ENCODE measurements at places on chromosomes 5 and 9.

GRCh38 chr9:112361601-112362000, 18.3 kb upstream of the HSDL2 start:
- peak; percentile 61 for ATAC-seq

DNA sequence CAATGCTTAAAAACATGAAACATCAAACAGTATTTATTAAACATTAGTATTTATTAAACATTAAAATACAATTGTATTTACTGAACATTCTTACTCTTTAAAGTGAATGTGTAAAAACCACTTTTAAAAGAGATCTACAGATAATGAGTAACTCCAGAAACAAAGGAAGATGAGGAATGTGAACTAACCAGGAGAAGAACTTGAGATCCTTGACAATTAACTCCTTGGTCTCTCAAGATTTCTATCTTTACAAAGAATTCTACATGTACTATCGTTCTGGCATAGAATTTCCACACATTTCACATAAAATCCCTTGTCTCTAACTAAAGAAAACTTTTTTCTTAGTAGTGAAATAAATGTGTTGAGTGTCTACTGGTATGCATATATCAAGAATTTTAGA, 28.7 kb upstream of the IFNE start:
- no peak for ATAC-seq

DNA sequence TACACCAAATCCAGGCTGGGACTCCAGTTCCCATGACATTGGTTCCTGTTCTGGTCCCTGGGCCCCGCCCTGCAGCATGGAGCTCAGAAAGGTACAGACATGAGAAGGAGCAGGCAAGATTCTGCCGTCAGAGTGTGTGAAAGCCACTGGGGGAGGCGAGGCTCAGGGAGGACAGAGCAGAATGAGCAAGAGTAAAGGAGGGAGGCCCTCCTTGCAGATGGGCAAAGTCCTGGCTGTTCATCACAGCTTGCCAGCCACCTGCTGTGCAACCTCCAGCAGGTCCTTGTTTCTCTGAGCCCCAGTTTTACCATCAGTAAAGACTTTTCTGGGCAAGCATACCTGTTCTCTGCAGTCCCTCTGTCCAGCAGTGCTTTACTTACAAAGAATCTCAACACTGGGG, 73.3 kb downstream of the HRH2 start:
- ATAC-seq = no peak

- ATAC-seq = no peak
These were observed 66.0 kb downstream of the HMCN2 start for GRCh38 chr9:130331573-130331972.

GRCh38 chr5:36576721-36577120, 29.7 kb upstream of the SLC1A3 start:
- no peak for ATAC-seq

DNA sequence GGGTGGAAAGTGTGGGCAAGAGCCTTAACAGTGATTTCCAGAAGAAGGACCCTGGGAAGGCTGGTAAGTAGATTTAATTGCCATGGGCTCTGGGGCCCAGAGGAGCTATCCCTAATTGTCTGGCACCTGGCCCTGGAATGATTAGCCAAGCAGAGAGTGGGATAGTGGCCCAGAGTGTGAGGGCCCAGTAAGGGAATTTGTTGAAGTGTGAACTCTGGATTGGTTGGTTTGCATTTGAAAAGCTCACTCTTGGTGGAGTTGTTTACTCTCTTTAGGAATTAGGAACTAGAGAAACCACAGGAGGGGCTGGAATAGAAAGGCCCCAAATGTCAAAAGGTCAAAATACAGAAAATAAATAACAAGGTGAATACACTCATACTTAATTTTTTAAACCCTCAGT, 207.1 kb downstream of the GABRG2 start:
- ATAC-seq = no peak

- no peak for ATAC-seq
These were observed 148.3 kb downstream of the SPOCK1 start for GRCh38 chr5:137350791-137351190.

GRCh38 chr5:75286211-75286773, 49.6 kb upstream of the ANKRD31 start:
- no peak for ATAC-seq

GRCh38 chr9:95533996-95534680, 17.4 kb upstream of the PTCH1 start:
- no peak for ATAC-seq

- ATAC-seq = no peak
These were observed 455.4 kb downstream of the CAAP1 start for GRCh38 chr9:26437056-26437711.

DNA sequence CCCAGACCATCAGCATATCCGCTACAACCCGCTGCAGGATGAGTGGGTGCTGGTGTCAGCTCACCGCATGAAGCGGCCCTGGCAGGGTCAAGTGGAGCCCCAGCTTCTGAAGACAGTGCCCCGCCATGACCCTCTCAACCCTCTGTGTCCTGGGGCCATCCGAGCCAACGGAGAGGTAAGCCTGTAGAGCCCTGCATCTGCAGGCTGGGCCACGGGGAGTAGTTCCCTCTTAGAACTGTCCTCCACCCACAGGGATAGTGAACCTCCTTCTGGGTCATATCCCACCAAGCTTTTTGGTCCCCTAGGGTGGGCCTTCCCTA, 569 bp downstream of the GALT start:
- peak; percentile 22 for ATAC-seq

GRCh38 chr9:75451505-75451904, 363.2 kb downstream of the OSTF1 start:
- no peak for ATAC-seq

DNA sequence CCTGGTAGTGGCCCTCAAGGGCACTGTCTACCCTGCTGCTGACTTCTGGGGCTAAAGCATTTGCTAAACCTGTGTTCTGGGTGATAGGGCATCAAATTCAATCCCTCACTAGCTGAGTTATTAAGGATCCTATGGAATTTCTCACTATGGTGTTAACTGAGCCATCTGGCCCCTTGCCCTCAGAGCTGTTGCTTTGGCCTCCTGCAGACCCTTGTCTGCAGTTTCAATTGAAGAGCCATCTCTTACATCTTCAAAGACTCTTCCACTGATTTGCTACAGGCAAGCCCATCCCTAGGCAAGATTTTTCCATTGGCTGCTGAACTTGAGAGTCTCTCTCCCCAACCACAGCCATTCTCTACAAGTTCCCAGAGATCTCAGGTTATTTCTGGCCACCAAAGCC, 418.2 kb downstream of the ZNF608 start:
- ATAC-seq = no peak

GRCh38 chr5:39218482-39219402, 621 bp downstream of the FYB1 start:
- ATAC-seq = no peak

DNA sequence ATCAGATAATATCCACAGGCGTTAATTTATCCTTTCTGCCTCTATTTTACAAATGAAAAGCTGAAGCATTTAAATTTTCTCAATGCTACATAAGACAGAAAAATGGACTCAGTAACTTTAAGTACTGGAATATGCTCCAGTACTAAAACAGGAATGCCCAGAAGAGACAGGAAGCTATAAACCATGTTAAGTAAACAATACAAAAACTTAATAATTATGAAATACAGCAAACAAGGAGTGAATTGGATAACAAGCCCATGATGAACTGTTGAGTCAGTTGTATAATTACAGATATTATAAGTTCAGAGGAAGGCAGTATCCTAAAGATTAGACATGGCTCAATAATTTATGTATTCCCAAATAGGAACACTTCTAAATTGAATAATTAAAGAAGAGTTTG, 148.5 kb downstream of the CHSY3 start:
- no peak for ATAC-seq

GRCh38 chr5:52964138-52964537, 25.0 kb upstream of the ITGA2 start:
- no peak for ATAC-seq

GRCh38 chr9:18216376-18216775, 257.6 kb upstream of the ADAMTSL1 start:
- no peak for ATAC-seq

DNA sequence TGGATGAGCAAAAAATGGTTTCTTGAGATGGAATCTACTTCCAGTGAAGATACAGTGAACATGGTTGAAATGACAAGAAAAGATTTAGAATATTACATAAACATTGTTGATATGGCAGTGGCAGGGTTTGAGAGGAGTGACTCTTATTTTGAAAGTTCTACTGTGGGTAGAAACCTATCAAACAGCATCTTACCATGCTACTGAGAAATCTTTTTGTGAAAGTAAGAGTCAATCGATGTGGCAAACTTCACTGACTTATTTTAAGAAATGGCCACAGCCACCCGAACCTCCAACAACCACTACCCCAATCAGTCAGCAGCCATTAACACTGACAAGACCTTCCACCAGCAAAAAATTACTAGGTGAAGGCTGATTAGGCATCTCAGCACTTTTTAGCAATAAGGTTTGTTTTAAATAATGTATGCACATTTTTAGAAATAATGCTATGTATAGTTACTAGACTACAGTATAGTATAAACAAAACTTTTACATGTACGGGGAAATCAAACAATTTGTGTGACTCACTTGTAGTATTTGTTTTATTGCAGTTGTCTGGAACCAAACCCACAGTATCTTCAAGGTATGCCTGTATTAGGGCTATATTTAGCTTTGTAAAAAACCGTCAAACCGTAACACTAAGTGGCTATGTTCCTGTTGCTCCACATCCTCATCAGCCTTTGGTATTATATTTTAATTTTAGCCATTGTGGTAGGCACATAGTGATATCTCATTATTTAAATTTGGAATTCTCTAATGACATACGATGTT, 30.6 kb upstream of the ADAMTS6 start:
- peak; percentile 76 for ATAC-seq

DNA sequence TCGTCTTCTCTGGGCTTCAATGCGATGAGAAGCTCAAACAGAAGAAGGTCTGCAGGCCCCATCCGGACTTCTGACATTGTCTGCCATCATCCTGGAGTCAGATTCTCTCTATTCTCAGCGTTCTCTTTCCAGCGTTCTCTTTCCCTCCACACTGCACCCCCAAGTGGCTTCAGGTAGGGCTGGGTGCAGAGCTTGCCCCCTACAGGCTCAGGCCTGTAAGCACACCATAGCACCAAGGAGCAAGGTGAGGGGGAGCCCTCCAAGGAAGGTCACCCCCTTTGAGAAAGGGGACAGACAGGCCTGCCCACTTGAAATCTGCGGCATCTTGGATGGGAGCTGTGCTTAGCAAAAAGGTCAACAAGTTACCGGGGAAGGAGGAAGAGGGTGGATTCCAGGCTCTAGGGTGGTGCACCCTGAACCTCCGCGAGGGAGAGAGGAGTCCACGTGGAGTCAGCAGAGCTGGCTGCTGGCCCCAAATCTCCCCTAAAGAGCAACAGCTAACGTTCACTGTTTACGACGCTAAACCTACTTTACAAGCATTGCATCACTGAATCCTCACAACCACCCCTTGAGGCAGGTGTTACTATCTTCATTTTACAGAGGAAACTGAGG, 27.5 kb downstream of the GPX3 start:
- no peak for ATAC-seq

DNA sequence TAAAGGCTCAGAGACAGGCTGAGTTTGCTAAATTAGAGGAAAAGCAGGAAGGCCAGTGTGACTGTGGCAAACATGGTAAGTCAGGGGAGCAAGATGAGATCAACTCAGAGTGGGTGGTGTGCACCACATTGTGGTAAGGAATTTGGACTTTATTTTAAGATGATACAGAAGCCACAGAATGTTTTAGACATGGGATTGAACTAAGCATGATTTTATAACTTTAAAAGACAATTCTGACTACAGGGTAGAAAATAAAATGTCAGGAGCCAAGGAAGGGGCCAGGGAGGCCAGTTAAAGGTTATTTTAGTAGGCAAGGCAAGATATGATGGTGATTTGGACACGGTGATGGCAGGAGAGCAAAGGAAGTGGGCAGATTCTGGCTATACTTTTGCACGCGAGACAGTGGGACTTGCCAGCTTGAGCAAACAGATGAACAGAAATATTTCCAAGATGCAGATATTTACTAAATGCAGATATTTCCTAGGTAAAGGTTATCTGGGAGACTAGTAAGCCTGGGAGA, 53.9 kb downstream of the TSSK1B start:
- ATAC-seq = no peak

DNA sequence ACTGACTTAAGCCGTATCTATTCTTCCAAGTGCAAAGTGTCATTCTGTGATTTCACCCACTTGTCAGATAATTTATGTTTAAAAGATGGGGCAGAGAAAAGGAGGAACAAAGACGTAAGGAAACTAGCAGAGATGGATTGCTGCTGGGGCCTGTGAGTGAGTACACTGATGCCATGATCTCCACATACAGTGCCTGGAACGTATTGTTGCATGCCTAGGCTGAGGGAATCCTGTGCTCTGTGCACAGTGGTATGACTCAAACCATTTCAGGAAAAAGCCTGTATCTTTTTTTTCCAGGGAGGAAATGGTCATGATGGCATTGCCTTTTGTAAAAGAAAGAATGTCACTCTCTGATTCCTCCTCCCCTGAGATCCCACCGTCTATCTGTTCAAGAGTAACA, 359.5 kb upstream of the ADAMTS16 start:
- peak; percentile 99 for ATAC-seq

DNA sequence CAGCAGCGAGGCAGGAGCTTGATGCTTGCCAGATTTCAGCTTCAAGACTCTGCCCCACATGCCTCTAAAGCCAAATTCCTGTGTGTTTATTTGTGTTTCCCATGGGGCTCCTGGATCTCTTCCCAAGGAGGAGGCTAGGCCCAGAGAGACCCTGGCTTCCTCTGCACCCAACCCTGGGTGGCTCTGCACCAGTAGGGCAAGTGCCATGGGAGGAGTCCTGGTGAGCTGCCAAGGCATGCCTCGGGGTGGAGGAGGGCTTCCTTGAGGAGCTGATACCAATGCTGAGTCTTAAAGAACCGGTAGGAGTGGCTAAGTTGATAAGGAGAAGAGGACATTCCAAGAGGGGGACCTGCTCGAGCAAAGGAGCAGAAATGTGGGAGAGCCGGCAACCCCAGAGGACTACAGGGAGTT, 6.8 kb upstream of the TIFAB start:
- peak; percentile 18 for ATAC-seq

- ATAC-seq = no peak
These were observed 10.7 kb upstream of the CLK4 start for GRCh38 chr5:178637356-178638074.

DNA sequence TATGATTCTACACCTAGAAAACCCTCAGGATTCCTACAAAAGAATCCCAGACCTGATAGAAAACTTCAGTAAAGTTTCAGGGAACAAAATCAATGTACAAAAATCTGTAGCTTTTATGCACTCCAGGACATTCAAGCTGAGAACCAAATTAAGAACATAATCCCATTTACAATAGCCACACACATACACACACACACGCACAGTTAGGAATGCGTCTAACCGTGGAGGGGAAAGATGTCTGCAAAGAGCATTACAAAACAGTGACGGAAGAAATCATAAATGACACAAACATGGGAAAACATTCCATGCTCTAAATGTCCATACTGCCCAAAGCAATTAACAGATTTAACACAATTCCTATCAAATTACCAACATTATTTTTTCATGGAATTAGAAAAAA, 51.4 kb upstream of the CAST start:
- no peak for ATAC-seq

GRCh38 chr9:120942186-120943001, 15.8 kb upstream of the TRAF1 start:
- no peak for ATAC-seq

GRCh38 chr5:104344809-104345208, 782.2 kb upstream of the NUDT12 start:
- peak; percentile 66 for ATAC-seq
